ENCODE measurements at places on chromosomes 6 and 20.

DNA sequence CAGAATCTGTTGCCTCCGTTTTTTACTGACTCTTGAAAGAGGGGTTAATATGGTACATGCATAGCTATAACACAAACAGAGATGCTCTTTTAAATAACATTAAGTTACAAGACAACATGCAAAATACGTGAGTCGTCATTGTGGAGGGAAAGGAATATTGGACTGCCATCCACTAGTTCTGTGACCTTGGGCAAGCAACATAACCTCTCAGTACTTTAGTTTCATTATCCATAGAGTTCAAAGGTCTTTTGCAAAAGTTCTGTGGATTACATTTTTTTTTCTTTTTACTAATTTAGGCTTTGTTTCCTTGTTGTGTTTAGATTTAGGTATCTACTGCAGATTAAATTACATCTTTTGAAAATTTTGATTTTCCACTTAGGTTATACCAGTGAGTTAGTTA is 70.5 kb downstream of the MACROD2 start:
- no peak for DNase-seq

GRCh38 chr6:67666177-67666964 is 968.7 kb upstream of the ADGRB3 start:
- DNase-seq: no peak

- no peak for DNase-seq
Observed at GRCh38 chr20:11124849-11125505, 451.2 kb upstream of the JAG1 start.

- DNase-seq: no peak
Observed at GRCh38 chr20:50331469-50332363, 141.1 kb downstream of the CEBPB start.

DNA sequence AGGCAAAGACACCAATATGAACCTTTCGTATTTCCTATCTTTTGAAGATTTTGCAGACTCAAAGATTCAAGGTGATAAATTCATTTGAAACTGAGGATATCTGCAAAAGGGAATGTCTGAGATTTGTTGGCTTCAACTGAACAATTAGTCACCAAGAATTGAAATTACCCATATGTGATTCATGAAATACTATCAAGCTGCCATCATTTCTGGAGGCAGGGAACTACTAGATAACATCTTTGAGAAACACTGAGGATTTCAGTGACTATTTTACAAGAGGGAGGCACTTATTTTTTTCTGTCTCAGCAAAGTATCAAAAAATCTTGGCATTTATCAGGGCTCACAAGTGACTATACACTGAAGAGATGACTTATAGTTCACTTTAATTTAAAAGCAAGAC is 39.8 kb upstream of the MMS22L start:
- DNase-seq: no peak

DNA sequence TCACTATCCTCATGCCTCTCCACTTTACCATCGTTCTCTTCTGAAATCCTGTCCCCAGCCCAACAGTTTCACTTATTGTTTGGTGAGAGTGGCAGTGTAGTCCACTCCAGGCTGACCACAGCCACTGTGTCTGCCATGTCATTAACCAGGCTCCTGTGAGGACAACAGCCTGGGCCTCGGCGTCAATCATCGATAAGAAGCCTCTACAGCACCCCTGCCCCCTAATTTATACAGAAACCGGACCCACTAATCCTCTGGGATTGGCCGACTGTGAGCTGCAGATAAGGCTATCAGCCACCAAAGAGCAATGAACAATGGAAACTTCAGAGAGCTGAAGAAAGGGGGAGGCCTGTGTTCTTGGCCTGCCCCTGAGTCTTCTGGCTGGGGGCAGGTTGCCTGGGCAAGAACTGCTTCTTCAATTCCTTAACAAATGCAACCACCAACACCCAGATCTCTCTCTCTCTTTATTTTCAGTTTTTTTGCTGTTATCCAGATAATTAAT is 3.4 kb downstream of the EGFL8 start:
- no peak for DNase-seq

GRCh38 chr6:106731144-106731842 is 101.9 kb downstream of the QRSL1 start:
- DNase-seq: no peak

DNA sequence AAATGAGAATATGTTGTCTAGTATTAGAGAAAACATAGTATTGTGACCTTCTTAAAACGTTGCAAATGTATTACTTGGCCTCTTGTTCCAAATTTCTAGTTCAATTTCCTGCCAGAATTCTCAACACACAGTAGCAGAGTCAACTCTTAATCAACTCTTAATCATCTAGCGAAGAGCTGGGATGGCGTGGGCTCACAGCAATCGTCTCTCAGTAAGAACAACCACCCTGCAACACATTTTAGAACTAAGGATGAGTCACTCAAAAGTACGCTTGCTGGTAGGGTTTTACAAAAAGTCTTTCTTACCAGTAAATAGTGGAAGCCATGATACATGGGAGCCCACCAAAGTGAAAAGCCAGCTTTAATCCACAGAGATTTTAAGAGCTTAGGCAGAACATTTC is 24.6 kb downstream of the GPR6 start:
- DNase-seq: no peak

GRCh38 chr6:110216140-110216539 is 35.9 kb downstream of the CDC40 start:
- no peak for DNase-seq

- no peak for DNase-seq
Observed at GRCh38 chr20:60244373-60245146, 286.3 kb downstream of the CDH26 start.

DNA sequence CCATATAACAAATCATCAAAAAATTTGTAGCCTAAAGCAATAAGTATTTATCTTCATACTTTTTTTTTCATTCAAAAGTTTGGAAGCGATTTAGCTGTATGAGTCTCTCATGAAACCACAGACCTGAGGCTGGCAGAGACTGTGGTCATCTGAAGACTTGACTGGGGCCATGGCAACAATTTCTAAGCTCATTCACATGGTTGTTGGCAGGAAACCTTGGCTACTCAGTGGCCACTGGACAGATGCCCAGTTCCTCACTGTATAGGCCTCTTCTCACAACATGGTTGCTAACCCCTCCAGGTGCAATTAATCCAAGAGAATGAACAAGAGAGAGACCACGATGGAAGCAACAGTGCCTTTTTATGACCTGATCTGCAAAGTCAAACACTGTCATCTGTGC is 235.9 kb downstream of the BTBD3 start:
- no peak for DNase-seq

GRCh38 chr6:28235912-28236452 is 10.9 kb downstream of the ZSCAN9 start:
- no peak for DNase-seq

GRCh38 chr6:126033696-126034095 is 47.4 kb downstream of the TRMT11 start:
- peak; percentile 58 for DNase-seq

GRCh38 chr6:2529211-2529719 is 221.5 kb downstream of the MYLK4 start:
- DNase-seq: no peak

GRCh38 chr20:4559906-4560305 is 161.8 kb upstream of the PRND start:
- no peak for DNase-seq

- DNase-seq: no peak
Observed at GRCh38 chr6:119961450-119961849, 611.9 kb upstream of the MAN1A1 start.

GRCh38 chr20:56361900-56362299 is 3.1 kb downstream of the FAM210B start:
- DNase-seq: no peak
